NCI-H2081 (cell line): ENCODE measurements at places on chromosomes 12 and 14.

DNA sequence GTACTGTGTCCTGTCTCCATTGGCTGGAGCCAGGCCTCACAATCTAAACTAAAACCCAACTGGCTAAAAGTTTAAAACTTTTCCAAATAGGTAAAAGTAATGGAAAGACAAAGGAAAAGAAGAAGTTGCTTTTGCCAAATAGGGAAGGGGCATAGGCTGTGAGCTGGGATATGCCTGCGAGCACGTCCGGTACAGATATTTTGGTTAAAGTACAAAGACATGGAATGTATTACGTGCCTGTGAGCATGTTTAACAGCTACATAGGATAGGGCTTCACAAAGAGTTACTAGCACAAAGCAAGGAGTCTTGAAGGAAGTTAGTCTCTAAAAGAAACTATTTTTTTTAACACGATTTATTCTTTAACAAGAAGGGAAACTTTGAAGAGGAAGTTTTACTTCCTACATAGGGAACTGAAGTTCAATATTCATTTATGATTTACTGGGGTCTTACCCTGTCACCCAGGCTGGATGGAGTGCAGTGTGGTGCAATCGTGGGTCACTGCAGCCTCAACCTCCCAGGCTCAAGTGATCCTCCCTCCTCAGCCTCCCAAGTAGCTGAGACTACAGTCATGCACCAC lies 41.9 kb upstream of the INF2 start:
- DNase-seq, result no peak

DNA sequence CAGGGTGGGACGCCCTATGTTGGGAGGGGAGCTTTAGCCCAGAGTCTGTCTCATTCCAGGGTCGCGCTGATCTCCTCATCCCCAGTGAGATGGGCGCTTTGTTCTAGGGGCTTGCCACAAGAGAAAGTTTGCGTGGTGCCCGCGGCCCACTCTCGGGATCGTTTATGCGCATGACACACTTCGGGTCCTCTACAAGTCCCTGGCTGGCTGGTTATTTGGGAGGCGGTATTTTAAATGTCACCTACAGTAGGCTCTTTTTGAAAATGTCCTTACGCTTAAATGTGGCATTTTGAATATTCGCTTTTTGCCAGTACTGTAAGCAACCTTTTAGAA lies 541 bp downstream of the GOLT1B start:
- no peak for DNase-seq

- no peak for DNase-seq
Measured at GRCh38 chr14:65704850-65705249, 292.3 kb downstream of the FUT8 start.

- DNase-seq, result peak; percentile 82
Measured at GRCh38 chr14:60922050-60922449, 58.8 kb downstream of the TRMT5 start.

DNA sequence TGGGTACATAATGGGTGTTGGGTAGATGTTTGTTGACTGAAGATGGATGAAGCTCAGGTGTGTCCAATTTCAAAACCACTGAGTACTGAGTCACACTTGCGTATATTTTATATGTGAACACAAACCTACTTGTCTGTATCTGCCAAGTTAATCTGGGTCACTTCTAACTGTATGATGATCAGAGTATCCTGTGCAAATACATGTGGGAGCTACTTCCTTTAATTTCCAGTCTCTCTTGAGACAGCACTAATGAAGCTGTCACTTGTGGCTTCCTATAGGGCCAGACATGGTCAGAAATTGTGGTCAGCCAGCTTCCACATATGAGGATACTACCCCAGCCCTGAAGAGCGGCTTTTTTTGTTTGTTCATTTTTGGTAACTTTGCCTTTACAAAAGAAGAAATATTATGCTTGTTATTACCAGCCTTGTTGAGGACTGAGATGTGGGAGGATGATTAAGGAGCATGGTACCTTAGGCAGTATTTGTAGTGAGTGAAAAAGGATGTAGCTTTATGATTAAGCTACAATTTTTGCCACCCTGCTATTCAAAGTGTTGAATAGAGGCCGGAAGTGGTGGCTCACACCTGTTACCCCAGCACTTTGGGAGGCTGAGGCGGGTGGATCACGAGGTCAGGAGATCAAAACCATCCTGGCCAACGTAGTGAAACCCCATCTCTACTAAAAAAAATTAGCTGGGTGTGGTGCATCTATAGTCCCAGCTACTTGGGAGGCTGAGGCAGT lies 32.4 kb downstream of the PLXNC1 start:
- no peak for DNase-seq

DNA sequence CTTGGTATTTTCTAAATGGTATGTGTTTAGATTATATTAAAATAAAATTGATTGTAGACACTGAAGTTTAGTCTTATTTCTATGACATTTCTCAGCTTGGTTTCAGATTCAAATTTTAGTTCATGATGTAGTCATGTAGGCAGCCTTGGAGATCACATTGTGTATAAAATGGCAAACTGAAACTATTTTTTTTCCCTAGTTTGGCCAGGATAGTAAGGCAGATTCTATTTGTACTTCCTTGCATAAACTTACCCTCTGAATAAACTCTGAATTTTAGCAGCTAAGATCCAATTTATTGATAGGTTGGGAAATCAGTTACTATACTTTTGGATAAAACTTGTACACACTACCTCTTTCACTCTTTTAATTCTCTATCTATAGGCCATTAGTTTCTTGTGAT lies 30.4 kb downstream of the PAPOLA start:
- no peak for DNase-seq

GRCh38 chr14:49950275-49951228 lies 57.7 kb downstream of the ARF6 start:
- peak; percentile 45 for DNase-seq

- no peak for DNase-seq
Measured at GRCh38 chr12:130063866-130064265, 98.4 kb upstream of the FZD10 start.

DNA sequence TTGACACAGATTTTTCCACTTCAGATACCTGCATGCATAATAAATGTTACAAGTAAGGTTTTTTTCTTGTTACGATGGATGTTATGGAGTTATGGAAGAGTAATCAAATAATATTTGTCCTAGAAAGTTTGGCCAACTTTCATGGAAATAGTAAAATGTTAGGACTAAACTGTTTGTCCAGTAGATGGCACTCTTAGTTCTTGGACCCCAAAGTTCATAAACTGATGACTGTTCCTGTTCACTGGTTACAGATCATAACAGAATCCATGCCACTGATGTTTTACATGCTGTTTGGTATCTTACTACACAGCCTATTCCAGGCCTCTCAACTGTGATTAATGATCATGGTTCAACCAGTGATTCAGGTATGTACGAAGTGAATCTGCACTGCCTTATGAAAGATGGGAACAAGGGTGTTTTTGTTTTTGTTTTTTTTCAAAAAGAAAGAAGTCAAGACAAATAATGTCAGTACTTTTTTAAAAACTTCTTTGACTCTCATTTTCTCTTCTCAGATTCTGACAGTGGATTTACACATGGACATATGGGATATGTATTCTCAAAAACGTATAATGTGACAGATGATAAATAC lies 48.8 kb upstream of the SLCO1C1 start:
- peak; percentile 42 for DNase-seq

- no peak for DNase-seq
Measured at GRCh38 chr12:75820071-75820470, 211.5 kb downstream of the PHLDA1 start.

- no peak for DNase-seq
Measured at GRCh38 chr14:91293281-91293680, 48.8 kb upstream of the GPR68 start.

DNA sequence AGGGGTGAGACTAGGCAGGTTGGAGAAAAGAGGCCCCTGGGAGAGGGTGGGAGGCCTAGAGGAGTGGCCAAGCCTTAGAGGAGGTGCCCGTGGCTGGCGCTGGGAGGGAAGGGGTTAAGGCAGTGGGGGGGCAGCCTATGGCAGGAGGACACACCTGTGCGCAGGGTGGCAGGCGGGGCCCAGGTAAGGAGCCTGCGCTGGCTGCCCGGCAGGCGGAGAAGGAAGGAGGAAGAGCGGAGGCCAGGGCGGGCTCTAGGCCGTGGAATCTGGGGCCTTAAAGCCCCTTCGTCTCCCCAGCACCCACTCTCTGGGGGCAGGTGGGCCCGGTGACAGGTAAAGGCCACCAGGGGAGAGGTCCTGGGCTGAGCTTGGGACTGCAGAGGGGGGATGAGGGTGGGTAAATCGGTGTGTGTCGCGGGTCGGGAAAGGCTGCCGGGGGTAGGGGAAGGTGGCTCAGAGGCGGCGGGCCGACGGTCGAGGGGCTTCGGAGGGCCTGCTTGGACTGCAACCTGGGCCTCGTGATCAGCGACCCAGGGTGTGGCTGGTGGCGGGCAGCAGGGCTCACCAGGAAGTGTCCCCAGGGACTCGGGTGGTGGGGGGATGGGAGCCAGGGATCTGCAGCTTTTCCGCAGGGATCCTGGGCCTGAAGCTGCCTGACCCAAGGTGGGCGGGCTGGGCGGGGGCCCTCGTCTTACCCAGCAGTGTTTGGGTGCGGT lies 7.3 kb downstream of the PHB2 start:
- DNase-seq, result peak; percentile 95

- no peak for DNase-seq
Measured at GRCh38 chr12:99131751-99132199, 486.7 kb downstream of the APAF1 start.

GRCh38 chr12:70646850-70647249 lies 9.6 kb upstream of the PTPRB start:
- DNase-seq, result no peak

- DNase-seq, result no peak
Measured at GRCh38 chr12:94173660-94174265, 25.4 kb downstream of the PLXNC1 start.

GRCh38 chr12:132719954-132720324 lies 9.3 kb downstream of the PGAM5 start:
- no peak for DNase-seq

- DNase-seq, result no peak
Measured at GRCh38 chr12:30732954-30733637, 21.7 kb downstream of the CAPRIN2 start.

GRCh38 chr12:101829639-101830366 lies 956 bp downstream of the GNPTAB start:
- peak; percentile 20 for DNase-seq

GRCh38 chr12:109948368-109948767 lies 47.8 kb downstream of the GIT2 start:
- no peak for DNase-seq

DNA sequence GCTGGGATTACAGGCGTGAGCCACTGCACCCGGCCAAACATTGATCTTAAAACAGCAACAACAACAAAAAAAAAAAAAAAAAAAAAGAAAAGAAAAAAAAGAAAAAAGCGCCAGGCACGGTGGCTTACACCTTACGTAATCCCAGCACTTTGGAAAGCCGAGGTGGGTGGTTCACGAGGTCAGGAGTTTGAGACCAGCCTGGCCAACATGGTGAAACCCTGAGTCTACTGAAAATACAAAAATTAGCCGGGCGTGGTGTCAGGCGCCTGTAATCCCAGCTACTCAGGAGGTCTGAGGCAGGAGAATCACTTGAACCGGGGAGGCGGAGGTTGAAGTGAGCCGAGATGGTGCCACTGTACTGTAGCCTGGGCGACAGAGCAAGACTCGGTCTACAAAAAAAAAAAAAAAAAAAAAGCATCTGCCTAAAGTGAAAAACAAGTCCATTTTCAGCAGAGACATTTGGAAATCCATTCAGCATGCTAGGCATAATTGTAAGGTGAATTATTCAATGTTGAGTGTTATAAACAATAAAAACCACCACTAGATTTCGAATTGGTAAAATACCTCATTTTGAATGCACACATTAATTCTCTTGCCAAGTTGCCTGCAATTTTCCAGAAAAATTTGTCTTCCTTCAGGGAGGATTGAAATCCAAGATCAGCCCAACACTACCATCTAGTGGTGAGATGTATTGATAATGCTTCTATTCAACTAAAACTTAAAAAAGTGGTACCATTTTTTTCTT lies 8.0 kb upstream of the CERS5 start:
- DNase-seq, result peak; percentile 63

DNA sequence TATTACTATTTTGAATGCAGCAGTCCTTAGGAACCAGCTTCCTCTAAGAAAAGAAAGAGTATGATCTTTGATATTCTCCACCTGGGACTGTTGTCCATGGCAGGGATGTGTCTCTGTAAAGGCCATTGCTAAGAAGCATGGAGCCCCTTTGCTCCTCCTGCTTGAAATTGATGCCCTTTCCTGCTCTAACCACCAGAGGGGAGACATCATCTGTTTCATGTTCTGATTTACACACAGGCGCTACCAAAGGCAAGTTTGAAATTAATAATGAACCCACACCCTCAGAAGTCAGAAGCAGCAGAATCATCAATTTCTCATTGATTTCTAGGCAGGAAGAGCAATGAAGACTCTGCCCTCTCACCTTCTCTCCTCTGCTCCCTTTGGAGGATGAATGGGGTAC lies 253.8 kb downstream of the RMST start:
- peak; percentile 42 for DNase-seq

GRCh38 chr14:42508209-42508946 lies 901.7 kb downstream of the LRFN5 start:
- DNase-seq, result no peak
